Fibroblast of skin of right biceps (primary cell): ENCODE measurements at places on chromosomes 13 and 19.

DNA sequence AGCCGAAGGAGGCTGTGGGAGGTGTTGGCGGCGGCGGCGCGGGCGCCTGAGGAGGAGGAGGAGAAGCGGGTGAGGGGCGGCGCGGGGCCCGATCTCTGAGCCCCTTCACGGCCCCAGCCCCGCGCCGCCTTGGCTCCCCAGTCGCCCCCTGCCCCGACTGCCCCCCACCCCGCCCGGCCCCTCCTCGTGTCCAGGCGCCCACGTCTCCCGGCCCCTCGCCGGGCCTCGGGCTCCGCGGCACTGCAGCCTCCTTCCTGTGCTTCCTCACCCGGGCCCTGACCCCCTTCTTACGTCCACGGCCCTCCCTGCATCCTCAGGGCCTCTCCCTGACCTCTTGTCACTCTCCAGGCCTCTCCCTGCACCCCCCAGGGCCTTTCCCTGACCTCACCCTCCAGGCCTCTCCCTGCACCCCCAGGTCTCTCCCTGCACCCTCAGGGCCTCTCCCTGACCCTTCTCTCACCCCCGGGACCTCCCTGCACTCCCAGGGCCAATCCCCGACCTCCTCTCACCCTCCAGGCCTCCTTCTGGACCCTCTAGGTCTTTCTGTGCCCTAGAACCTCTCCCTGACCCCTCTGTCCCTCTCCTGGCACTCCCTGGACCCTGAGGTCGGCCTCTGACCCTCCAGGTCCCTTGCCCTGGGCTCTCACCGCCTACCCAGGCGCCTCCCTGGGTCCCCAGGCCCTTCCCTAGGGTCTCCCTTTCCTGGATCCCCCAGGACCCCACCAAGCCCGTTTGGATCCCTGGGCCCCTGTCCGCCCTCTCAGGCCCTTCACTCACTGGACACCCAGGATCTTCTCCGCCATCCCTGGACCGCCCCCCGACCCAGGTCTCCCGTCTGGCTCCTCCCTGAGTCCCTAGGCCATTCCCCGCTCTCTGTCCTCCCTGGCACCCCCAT, 460 bp downstream of the KMT5C start:
- no peak for DNase-seq

- DNase-seq, result no peak
Measured at GRCh38 chr13:35514061-35514477, 37.6 kb upstream of the MAB21L1 start.

DNA sequence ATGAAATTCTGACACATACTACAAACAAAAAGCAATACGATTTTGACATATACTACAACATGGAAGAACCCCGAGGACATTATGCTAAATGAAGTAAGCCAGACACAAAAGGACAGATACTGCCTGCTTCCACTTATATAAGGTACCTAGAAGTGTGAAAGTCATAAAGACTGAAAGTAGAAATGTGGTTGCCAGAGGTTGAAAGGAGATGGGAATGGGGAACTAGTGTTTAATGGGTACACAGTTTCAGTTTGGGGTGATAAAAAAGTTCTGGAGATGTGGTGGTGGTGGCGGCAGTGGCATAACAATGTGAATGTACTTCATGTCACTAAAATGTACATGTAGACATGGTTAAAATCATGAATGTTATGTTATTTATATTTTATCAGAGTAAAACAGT, 12.1 kb upstream of the NDFIP2 start:
- no peak for DNase-seq

DNA sequence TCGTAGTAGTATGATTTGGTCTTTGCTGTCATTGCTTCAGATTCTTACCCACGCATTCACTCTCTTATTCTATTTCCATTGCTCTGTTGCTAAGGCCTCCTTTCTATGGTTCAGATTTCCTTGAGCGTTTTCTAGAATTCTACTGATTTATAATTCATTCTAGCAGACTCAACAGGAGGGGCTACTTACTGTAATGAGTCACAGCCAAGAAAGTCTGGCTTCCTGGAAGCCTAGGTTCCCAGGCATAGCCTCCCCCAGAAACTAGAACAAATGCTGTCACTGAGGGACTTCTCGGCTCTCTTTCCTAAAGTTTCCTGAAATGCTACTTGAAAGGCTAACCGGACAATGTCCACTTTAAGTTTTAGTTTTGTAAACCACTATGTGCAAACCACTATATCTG, 47.7 kb upstream of the SPATA13 start:
- DNase-seq, result no peak

- no peak for DNase-seq
Measured at GRCh38 chr13:53121919-53122318, 93.3 kb downstream of the OLFM4 start.

DNA sequence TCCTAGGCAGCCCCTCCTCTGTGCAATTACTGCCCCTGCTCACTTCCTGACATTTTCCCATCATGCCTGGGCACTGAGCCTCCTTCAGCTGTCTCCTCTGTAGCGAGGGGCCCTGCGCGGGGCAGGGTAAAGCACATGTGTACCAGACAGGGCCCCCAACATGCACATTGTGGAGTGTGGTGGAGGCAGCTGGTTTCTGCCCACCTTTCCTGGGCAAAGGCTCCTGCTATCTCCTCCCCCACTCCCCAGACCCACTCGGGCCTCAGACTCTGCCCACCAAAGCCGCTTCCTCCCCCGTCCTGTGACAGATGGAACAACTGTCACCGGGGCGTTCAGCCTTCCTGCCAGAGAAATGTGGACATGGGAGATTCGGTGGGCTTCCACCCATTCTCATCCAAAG, 2.9 kb upstream of the KPTN start:
- no peak for DNase-seq

- DNase-seq, result no peak
Measured at GRCh38 chr19:55379174-55379573, 2.5 kb downstream of the TMEM190 start.

- no peak for DNase-seq
Measured at GRCh38 chr13:25973085-25973484, 78.7 kb downstream of the SHISA2 start.

- DNase-seq, result peak; percentile 93
Measured at GRCh38 chr13:113493315-113493951, 2.9 kb upstream of the DCUN1D2 start.

DNA sequence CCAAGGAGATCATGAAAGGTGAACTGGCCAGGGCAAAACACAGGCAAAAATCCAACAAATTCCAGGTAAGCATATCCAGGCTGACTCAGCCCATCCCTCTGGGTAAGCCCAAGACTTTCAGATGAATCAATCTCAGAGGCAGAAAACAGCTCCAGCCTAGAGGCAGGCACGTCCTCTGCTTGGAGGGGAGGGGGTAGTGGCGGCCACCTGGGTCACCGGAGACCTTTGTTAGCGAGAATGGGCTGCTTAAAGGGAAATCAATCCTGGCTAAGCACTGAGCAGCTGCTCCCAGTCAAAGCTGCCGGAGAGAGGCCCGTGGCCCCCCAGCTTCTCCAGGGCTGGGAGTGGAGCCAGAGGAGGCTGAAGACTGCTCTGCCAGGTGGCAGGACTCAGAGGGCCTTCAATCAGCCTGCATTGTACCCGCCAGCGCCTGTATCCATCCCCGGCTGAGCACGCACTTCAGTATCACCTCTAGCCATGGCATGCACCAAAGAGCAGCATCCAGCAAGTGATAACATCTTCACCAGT, 48.2 kb downstream of the PIN1 start:
- peak; percentile 16 for DNase-seq

DNA sequence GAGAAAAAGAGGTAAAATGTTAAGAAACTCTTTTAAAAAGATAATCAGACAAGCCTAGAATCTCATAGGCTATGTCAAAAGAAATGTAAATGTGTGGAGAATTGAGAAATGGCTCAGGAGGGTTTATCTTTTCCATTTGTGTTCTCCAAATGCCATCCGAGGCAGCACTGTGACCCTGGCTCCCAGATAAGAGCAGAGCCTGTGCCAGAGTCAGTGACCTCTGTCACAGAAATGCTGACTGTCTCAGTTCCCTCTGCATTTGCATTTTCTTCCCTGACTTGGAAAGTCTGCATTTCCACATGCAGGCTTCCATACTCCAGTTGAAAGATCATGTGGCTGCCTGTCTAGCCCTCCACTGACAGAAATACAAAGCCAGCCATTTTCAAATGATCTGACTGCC, 42.0 kb downstream of the SERTM1 start:
- no peak for DNase-seq

DNA sequence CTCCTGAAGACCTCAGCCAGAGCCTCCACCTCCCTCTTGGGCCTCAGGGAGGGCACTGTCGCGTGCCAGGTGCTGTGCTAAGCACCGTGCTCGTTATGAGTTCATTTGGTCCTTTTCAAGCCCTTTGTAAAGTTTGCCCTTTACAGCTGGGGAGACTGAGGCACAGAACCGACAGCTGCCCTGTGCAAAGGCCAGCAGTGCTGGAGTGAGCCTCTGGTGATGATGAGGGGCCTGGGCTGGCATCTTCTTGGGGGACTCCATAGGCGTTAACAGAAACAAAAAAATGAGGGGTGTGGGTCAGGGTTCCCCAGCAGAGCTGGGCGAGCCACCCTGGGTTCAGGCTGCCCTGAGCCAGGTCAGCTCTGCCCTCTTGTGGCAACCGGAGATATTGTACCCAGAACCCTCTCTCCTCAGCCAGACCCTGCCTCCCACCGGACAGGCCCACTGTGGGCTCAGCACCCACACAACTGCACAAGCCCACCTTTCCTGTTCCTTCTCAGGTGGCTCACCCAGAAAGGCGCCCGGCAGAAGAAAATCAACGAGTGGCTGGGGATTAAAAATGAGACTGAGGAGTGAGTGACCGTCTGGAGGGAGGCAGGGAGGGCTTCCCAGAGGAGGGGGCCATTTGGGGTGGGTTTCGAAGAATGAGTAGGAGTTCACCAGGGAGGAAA, 5.5 kb upstream of the IFI30 start:
- peak; percentile 20 for DNase-seq

- no peak for DNase-seq
Measured at GRCh38 chr19:33194886-33195644, 935 bp downstream of the LRP3 start.

DNA sequence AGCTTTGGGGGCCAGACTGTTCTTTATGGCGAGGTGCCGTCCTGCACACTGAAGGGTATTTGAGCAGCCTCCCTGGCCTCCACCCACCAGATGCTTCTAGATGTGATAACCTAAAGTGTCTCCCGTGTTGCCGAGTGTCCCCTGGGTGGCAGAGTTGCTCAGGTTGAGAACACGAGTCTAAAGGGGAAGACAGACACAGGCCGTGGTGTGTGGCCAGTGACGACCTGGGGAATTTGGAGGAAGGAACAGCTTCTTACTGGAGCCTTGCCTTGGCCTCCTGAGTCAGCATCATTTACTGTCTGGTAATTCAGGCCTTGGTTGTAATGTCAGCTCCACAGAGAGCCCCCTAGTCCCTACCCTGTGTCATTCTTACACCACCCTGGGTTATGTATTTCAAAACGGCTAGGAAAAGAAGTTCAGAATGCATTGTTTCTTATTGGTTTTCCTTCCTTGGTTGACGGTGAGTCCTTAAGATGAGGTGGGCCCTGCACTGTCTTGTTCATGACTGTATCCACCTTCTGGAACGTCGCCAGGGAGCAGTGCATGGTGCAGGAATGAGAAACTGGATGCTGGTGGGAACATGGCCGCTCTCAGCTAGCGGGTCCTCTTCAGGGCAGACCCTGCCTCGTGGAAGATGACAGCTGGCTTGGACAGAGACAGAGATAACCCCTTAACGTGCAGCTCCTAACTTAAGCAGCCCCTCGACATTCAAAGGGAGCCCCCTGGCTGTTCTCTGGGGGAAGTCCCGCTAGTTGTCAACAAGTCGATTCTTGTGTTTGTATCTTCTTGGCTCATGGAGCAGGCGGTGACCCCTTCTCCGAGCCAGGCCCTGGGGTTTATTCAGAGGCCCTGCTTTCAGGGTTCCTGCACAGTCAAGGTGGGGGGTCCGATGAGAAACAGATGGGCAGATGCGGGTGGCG, 7.2 kb downstream of the SIN3B start:
- peak; percentile 24 for DNase-seq

GRCh38 chr13:78826936-78827335, 168.0 kb upstream of the OBI1 start:
- no peak for DNase-seq

DNA sequence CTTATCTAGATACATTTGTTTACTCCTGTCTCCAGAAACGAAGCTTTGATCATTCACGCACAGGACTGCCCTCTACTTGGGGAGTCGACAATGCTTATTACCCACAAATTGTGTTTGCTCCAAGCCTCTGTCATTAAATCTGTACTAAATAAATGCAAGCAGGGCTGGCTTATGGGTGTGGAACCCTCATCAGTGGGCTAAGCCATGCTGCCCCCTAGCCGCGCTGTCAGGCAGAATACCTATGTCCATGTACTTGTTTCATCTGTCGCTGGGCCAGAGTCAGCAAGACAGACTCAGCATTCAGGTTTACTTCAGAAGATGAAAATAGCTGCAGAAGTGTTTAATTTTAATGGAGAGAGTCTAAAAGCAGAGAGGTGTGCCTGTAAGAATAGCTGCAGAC, 110.0 kb upstream of the PRR20A start:
- no peak for DNase-seq

GRCh38 chr19:41587101-41587837, 11.3 kb downstream of the CEACAM21 start:
- no peak for DNase-seq

DNA sequence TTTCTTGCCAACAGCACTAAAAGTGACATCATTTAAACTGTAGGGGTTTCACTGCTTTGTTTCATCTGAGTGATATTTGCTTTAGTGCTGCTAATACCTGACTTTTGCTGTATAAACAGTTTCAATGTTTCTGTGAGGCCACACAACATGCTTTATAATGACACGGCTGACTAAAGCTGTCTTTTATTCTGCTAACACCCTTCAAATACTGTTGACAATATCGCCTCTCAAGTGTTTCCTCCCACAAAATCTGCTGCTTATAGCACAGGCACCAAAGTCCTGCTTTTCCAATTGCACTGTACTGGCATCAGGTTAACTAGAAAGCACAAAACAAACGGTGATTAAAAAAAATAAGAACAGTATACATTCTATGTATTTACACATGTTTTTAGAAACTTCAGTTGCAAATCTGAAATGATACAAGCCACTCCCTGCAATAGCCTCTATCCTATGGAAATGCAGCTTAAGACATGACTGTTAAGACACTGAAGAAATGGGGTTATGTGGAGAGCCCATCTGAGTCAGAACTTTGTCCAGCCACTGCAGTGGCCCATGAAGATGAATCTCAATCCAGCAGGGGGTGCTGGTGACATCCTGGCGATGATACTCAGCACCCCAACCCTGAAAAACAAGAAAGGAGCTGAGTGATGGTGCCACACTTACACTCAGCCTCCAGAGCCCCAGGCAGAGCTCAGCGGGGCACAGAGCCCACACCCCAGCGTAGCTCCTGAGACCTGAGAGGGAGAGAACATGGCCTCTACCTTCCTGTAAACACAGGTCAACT, 29.4 kb downstream of the RFXAP start:
- peak; percentile 13 for DNase-seq

GRCh38 chr13:58048670-58049069, 417.1 kb downstream of the PCDH17 start:
- DNase-seq, result no peak

- no peak for DNase-seq
Measured at GRCh38 chr13:99759163-99759552, 212.4 kb downstream of the ZIC5 start.

DNA sequence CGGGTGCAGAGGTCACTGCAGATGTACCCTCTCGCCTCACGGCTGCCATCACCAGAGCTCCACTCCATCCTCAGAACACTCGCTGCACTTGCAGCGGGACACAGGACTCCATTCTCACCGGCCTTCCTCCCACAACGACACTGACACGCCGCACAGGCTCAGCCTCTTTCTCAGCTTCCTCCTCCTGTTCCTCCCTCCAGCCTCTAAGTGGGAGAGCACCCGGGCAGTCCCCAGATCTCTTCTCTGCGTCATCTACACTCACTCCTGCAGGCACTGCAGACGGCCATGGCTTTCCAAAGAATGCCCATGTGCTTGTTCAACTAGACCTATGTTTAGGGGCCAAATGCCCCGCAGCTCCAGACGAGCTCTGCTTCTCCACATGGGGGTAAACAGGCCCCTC, 14.3 kb upstream of the FKRP start:
- DNase-seq, result no peak
